ENCODE measurements at places on chromosomes 6 and 20. TPM values are rescaled to one million over a fixed set of nuclear protein-coding genes. Genes with fewer than 3 reads are reported as not detected.
A peak's percentile ranks its signal among the peaks of the same experiment; 100 is the strongest.

CALHM4 gene
- total RNA-seq: not detected

- peak; percentile 81 for DNase-seq
These were observed 81.6 kb downstream of the GMPR start for GRCh38 chr6:16319813-16320532.

DNA sequence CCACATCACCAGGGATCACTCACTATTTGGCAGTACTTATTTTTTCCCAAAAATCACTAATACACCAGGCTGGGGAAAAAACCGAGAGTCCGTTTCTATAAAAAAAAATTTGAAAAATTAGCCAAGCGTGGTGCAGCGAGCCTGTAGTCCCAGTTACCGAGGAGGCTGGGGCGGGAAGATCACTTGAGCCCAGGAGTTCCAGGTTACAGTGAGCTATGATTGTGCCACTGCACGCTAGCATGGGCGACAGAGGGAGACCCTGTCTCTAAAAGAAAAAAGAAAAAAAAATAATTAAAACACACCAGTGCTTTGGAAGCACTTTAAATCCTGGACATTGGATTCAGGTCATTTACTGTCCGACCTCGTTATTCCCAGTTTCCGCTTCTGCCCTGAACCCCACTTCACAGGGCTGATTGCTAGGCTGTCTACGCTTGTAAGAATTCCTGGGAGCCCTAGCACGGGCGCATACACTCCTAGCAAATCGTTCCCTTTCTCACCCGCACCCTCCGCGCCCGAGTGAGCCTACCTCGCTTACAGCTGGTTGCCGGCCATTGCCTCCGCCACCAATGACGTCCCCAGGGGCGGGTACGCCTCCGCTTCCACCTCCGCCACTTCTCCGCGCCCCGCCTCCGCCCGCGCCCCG is at the start of gene TPMT:
TSS of gene TPMT (minus strand) at position 571 of the 643 bp plus-strand sequence. CDS start 5,950 bp downstream, outside the sequence.
- no peak for DNase-seq

ZNF341 gene
- total RNA-seq: 2.5 TPM

DNA sequence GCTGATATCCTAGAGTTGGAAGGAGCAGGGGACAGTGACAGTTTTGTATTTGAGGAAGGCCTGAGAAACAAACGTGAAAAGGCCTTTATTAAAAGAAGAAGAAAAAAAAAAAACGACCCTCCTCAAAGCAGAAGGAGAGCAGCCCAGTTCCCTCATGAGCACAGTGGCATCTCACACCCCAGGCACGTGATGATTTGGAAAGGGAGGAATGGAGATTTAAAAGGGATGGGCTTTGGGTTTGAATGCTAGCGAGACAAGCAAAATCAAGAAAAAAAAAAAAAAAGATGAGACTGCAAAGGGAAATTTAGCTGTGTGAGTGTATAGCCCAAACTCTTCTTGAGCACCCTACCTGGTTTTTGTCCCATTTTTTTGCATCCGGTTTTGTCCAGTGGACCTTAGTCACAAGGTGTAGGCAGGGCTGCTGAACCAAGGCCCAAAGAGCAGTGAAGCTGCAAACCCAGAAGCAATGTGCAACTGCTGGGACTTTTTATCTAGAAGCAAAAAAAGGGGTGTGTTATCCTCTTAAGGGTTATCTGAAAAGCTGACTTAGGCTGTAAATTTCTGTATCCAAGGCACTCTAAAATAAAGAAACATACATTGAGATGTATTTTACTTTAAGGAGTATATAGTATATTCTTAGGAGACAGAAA is 54.5 kb upstream of the RREB1 start:
- DNase-seq: no peak

DNA sequence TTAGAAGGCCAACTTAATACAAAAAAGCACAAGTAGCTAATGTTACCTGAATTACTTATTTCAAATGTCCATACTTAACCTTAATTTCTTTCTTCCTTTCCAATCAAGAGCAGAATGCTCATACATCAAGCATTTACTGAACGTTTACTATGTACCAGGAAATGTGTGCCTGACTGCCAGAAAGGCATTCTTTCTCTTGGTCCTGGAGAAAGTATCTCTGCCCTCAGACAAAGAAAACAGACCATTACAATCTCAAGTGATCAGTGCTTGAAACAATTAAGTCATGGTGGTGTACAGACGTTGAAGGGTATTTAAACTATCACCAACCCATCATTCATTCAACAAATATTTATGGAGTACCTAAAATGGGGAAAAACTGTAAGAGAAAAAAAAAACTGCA is 26.4 kb downstream of the CSNK2A1 start:
- no peak for DNase-seq

RIPOR3 gene
- total RNA-seq: not detected

DNA sequence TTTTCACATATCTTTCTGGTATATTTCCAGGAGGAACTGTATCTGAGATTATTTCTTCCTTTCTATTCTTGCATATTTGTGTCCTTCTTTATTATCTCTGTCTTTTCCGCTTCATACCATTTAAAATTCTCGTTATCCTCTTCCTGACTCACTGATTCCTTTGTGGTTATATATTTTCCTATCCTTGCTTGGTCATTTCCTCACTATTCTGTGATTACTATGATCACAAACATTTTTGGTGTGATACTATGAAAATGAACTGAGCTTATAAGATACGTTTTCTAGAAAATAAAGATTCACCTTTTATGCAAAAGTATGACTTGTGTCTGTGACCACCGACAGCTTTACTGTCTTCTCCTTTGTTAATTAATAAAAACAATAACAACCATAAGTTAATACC is 26.5 kb upstream of the MYCT1 start:
- DNase-seq: no peak

KIF6 gene
- total RNA-seq: 1.3 TPM

MTO1 gene
- total RNA-seq: 51.4 TPM

MAS1 gene
- total RNA-seq: not detected

DNA sequence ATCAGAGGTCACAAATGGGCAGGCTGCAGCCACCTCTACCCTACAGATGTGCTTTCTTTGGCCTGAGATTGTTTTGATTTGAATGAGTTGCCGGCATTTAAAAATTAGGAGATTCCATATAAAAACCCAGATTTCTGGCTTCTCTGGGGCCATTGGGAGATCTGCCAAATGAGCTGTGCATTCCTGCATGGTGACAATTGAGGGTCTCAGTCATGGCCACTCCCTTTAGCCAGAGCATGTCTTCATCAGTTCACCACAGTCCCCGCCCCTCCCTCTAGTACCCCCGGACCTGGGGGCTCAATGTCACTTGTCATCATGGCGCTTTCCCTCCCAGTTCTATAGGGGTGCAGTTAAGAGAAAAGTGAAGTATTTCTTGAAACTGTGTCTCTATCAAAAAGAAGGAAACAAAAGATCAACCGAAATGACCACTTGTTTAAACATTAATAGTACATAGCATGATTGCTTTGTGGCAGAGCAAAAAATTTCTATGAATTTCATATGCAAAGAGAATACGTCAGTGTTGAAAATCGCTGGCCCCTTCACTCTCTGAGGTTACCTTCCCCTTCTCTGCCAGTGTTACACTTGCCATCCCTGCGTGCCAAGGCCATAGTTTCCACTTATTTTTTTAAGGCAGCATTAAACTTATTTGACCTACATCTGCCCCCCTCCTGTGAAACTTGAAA is 21.1 kb downstream of the EYA2 start:
- no peak for DNase-seq

DNA sequence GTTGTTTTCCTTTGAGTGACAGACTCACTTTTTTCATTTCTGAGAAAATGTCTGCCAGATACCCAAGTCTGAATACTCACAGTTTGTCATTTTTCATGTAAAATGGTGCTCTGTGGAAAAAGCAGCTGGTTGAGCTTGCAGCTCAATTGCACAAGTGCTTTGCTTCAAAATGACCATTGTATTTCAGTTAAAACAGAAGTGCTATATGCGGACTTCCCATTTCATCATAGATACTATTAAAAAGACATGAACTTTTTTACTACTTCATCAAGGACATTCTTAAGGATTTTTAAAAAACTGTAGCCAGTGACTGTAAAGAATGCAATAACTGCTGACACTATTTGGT is 61.5 kb downstream of the KCNS1 start:
- no peak for DNase-seq

LIME1 gene
- total RNA-seq: 16.0 TPM

DNA sequence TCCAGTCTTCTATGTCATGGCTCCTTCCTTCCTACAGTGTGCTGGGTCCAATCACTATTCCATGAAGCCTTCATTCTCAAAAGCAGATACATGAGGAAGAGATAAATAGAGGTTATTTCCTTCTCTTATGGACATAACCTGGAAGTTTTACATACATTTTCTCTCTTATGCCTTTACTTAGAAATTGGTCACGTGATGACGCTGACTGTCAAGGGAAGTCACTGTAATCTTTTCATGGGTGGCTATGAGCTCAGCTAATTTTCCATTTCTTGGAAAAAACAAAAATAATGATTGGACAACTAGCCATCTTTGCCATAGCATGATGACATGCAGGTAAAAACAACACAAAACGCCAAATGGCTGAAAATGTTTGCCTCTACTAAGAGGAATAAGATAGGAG is 151.6 kb upstream of the PRSS16 start:
- no peak for DNase-seq

MAK gene
- total RNA-seq: not detected

PRRT1 gene
- total RNA-seq: 0.17 TPM

DNA sequence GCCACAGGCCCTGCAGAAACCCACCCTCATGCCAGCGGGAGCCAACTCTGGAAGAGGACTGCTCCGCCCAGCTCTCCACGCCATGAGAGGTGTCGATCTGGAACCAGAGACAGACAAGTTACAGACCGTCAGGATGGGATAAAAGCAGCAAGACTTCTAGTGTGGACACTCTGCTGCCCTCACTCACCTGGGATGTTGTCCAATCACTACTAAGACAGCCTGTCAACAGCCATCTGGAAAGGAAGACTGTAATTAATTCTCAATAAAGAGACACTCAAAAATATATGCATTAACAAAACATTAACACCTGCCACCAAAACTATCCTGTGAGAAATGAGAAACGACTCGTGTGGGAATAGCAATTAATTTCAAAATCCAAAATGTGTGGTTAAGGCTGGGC is 28.3 kb downstream of the SLC2A4RG start:
- DNase-seq: no peak

ZC3H12D gene
- total RNA-seq: not detected

STMND1 gene
- total RNA-seq: not detected

ECI2 gene
- total RNA-seq: 38.4 TPM
